CD4-positive, CD25-positive, alpha-beta regulatory T cell (primary cell): ENCODE measurements at places on chromosomes 16 and 17. TPM values are rescaled to one million over a fixed set of nuclear protein-coding genes. Genes with fewer than 3 reads are reported as not detected.

CDRT15L2 gene
- polyA plus RNA-seq: not detected

PYDC1 gene
- polyA plus RNA-seq: not detected

CIITA gene
- 2.7 TPM for polyA plus RNA-seq

CLDN7 gene
- polyA plus RNA-seq: 1.7 TPM

ZNF205 gene
- not detected for polyA plus RNA-seq

FUS gene
- polyA plus RNA-seq: 147 TPM

CACNG3 gene
- not detected for polyA plus RNA-seq

FGF11 gene
- polyA plus RNA-seq: 0.27 TPM

BAIAP3 gene
- polyA plus RNA-seq: 0.11 TPM

CXCL16 gene
- polyA plus RNA-seq: 0.79 TPM

TSPOAP1 gene
- 1.0 TPM for polyA plus RNA-seq

KRT9 gene
- not detected for polyA plus RNA-seq

GRCh38 chr17:4008441-4009185, 44.4 kb upstream of the ATP2A3 start:
- no peak for DNase-seq

- DNase-seq: no peak
Observed at GRCh38 chr16:3645504-3646347, 8.8 kb upstream of the DNASE1 start.

DNA sequence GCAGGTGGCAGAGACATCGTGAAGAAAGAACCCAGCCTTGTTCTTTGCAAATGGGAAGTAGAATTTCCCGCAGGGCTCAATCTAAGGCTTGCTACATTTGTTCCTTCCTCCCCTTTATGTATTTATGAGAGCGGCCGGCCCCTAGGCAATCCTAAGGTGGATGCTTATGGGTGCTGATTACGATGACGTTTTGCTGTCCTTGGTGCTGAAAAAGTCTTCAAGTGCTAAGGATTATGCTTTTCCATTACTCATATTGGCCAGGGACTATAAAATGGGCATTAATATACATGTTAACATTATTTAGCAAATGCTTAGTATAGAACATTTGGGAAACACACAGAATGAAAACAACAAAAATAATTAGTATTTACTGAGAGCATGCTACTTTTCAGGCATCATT, 313.3 kb upstream of the XYLT1 start:
- DNase-seq: no peak

DNA sequence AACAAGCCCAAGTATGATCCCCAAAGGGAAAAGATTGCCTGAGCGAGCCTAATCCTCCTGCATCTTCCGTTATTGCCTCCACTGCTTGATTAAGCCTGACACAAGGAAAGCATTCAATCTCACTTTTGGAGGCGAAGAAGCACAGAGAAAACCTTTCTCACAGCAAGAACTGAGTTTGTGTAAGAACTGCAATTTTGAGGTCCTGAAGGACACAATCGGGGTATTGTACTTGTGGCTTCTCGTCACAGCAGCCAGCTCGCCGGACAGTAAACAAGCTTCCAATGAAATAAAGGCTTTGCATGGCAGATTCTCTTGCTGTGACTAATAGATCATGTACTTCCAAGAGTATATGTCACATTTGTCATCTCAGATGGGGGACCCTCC, 18.7 kb upstream of the FOXF1 start:
- DNase-seq: no peak

DNA sequence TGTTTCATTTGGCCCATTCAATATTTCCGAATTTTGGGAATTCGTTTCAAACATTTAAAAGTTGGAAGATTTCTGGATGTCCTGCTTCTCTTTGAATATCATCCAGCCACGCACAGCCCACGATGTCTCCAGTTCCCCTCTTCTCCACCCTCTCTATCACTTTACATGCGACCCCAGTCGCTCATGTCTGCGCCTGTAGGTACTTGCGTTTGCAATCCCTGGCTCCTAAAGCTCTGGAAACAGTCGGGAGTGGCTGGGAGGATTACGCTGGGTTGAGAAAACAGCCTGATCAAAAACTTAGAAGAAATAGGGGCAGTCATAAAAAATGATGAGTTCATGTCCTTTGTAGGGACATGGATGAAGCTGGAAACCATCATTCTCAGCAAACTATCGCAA, 1.5 kb upstream of the SBK1 start:
- DNase-seq: no peak

DNA sequence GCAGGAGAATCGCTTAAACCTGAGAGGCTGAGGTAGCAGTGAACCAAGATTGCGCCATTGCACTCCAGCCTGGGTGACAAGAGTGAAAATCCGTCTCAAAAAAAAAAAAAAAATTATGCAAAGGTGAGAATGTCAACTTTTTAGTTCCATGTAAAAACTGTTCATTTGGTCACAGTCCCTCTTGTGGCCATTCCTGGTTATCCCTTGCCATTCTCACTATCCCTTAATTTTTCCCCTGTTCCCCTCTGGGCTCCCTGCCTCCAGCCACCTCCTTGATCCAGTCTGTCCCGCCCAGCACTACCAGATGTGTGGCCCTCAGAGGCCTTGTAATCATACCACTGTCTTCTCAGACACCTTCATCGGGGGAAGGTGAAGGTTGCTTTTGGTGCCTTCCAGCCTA, 23.4 kb downstream of the DCAF7 start:
- no peak for DNase-seq

- no peak for DNase-seq
Observed at GRCh38 chr16:86346034-86346433, 164.3 kb upstream of the FOXF1 start.

DNA sequence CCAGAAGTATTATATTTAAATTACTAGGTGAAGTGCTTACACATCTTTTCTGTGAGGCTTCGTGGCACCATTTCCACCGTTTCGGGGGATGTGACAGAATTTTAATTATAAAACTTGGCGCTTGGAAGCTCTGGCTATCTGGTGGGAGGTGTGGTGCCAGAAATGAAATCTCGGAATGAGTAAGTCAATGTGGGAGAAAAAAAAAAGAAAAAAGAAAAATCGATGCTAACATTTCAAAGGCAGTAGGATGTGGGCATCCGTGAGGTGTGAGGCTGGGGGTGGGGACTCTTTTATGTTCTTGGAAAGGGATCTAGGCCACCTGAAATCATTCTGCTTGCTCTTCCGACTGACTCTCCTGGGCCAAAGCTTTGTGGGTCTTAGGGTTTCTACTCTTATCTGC, 21.9 kb downstream of the CPPED1 start:
- no peak for DNase-seq

DNA sequence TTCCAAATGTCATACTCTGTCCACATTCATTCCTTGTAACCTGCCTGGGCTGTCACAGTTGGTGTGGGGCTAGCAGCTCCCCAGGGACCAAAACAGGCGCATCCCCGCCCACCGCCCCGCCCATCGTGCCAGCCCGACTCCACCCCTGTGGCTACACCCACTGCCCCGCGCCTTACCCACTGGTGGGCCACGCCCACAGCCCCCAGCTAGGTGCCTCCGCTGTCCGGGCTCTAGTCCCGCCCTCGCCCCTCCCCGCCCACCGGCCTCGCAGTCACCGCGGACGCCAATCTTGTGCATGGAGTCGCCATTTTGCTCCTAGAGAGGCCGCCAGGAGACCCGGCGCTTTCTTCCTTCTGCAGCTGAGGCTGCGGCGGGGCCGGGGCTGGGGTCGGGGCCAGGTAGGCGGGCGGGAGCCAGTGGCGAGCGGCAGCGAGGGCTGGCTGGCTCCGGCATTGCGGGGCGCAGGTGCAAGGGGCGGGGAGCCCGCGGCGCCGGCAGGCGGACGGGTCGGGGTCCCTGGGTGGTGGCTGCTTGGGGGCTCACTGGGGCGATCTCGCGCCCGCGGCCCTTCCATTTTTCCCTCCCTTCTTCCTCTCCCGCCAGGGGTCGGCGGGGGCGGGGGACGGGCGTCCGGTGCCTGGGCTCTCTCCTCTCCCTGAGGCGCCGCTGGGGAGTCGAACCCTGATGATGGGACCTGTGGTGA, at the start of gene PRPSAP2:
Gene PRPSAP2, plus strand, starts transcription at position 268 of the 703 bp plus-strand sequence. CDS start 7,703 bp downstream, outside the sequence.
- peak; percentile 95 for DNase-seq

DNA sequence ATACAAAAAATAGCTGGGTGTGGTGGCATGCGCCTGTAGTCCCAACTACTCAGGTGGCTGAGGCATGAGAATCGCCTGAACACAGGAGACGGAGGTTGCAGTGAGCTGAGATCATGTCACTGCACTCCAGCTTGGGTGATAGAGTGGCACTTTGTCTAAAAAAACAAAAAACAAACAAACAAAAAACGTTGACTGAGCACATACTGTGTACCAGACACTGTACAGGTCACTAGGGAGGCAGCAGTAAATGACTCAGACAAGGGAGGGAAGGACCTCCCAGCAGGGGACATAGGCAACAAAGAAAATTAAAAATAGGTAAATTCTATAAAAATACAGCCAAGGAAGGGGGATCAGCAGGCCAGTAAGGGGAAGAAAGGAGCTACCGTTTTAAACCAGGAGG, 64.3 kb downstream of the SOCS1 start:
- DNase-seq: no peak

GRCh38 chr16:11414815-11415775, 69.8 kb downstream of the RMI2 start:
- DNase-seq: no peak

DNA sequence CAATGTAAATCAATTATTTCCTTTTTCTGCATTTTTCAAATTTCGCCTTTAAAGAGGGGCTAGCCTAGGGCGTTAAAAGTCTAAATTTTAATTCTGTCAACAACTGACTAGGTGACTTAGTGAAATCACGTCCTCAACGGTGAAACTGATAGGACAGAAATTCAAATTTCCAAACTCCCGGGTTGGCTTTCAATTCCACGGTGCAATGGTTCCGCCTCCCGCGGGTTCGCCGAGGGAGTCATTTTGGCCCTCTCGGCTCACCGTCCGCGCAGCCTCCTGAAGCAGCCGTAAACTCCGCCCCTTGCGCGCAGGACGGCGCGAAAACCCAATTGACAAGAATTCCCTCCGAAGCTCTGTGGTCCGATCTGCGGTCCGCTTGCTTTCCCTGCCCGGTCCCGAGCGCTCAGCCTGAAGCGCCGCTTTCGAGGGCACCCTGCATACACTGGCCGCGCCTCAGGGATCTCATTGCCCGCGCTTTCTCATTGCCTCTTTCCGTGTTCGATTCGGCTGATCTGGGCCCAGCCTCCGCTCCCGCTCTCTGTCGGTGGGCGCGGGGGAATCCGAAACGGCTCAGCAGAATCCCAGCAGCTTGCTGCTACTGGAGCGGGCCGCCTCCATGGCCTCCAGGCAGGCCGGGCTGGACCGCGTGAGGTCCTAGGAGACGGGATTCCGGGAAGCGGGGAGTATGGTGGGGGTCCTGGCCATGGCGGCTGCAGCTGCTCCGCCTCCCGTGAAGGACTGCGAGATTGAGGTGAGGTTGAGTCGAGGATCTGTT, at the start of gene ATAD5:
Gene ATAD5, plus strand, starts transcription at position 304 of the 775 bp plus-strand sequence. Its CDS starts 382 bp downstream, at position 686.
- peak; percentile 87 for DNase-seq

DNA sequence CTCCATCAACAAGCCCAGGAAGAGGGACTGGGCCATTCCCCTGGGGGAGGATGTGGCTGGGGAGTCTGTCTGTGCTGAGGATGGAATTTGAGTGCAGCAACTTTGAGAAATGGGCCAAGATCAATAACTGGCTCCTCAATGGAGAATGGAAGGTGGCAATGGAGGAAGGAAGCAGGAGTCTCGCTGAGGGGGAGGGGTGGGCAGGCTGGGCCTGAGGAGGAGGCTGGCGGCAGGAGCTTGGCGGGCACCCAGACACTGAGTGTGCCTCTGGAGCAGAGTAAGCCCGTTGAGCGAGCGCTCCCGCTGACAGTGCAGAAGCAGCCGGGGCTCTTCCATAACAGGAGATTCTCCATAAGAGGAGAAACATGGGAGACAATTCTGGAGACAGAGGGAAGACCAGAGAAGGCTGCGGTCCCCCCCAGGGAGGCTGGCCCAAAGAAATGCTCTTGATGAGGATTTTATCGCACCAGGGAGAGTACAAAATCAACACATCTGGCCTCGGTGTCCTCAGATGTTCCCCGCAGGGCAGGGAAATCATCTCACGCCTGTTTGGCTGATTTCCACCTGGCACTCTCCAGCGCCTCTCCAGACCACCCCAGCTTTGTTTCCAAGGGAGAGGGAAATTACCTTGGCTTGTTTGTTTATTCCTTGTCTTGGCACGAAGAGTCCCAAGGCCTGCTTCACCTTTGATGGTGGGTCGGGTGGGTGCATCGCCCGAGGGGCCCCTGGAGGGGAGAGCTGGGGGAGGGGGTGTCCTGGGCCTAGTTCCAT, 2.8 kb upstream of the MMP15 start:
- no peak for DNase-seq

GRCh38 chr17:53273126-53273525, 549.6 kb upstream of the KIF2B start:
- no peak for DNase-seq

DNA sequence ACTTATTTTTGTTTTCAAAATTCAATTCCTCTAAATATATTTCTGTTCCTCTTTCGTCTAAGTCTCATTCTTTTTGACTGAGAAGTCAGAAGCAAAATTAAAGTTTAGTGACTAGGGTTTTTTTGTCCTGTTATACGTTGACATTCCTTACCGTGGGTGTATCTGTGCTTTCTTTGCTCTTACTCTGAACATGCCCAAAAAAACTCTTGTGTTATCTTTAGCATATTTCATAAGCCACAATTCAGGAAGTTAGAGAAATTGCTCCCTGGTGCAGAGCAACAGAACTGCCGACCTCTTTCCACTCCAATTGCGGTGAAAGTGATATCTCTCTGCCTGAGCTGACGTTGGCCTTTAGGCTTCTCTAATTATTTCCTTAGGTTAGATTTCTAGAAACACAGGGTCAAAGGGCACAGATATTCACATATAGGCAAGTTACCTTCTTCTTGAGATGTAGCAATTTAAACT, 65.7 kb downstream of the CENPV start:
- DNase-seq: no peak

DNA sequence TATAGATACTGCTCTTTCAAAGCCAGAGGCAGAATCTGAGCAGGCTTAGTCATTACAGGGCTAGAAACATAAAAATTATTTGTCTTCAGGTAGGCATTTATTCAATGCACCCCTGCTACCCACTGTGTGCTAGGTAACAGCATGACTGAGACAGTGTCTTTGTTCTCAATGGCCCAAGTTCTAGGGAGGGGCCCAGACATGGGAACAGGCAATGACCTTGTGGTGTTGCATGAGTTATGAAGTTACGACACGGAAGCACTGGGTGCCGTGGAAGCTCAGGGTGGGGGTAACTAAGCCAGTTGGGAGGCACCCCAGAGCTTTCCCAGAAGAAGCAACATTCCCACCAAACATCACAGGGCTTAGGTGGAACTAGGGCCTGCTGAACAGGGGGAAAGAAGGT, 87.0 kb downstream of the CPPED1 start:
- DNase-seq: no peak

DNA sequence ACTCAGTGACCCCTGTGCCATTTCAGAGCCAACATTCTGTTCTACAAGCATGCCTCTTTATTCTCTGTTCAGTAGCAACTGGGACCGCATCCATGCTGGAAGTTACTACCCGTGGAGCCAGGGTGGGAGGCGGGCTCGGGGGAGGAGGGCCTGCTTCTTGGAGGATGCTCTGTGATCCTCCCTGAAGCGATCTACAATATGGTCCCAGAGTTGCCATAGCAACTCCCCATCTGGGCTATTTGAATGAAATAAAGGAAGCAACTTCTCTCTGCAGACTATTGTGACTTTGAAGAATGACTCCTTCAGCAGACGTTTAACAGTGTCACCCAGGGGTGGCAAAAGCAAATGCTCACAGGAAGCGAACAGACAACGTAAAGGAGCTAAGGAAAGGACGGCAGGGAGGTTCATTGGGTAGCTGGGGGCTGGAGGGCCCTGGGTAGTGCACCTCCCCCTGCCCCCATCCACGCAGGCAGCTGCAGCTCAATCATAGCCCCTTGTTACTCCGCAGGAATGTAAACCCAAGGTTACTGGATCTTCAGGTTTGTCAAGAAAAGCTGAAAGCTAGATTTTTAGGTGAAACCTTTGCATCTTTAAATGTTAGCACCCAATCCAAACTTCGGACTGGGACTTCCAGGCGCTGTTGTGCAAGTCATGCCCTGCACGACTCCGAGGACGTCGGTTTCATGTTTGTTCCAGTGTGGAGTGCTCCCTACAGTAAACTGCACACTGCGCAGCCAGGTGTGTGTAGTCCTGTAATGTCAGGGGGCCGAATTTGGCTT, 51.1 kb upstream of the MEAK7 start:
- no peak for DNase-seq
